ENCODE measurements at places on chromosomes 4 and X. TPM values are rescaled to one million over a fixed set of nuclear protein-coding genes. Genes with fewer than 3 reads are reported as not detected.

GRCh38 chr4:185656467-185656931 is 121.2 kb upstream of the PDLIM3 start:
- H3K36me3 ChIP-seq = no peaks in the 10 kb centered on the region
- H3K27me3 ChIP-seq = peaks cover 28% of the 10 kb centered on the region
- no peak overlapping the region for H3K27ac ChIP-seq

- no peaks in the 10 kb centered on the region for H3K27me3 ChIP-seq
- H3K27ac ChIP-seq = no peak overlapping the region
- no peaks in the 10 kb centered on the region for H3K36me3 ChIP-seq
- no peak overlapping the region for H3K4me3 ChIP-seq
- no peaks in the 10 kb centered on the region for H3K4me1 ChIP-seq
Measured at GRCh38 chr4:28151314-28151713, 1290.7 kb downstream of the STIM2 start.

GRCh38 chr4:45082101-45082500 is 355.7 kb upstream of the GNPDA2 start:
- no peak for DNase-seq
- H3K36me3 ChIP-seq = no peaks in the 10 kb centered on the region
- no peak overlapping the region for H3K27ac ChIP-seq
- H3K4me1 ChIP-seq = no peaks in the 10 kb centered on the region

- H3K27me3 ChIP-seq = no peaks in the 10 kb centered on the region
- H3K4me1 ChIP-seq = no peaks in the 10 kb centered on the region
- H3K27ac ChIP-seq = no peak overlapping the region
Measured at GRCh38 chr4:18435781-18436180, 414.2 kb upstream of the LCORL start.

DNA sequence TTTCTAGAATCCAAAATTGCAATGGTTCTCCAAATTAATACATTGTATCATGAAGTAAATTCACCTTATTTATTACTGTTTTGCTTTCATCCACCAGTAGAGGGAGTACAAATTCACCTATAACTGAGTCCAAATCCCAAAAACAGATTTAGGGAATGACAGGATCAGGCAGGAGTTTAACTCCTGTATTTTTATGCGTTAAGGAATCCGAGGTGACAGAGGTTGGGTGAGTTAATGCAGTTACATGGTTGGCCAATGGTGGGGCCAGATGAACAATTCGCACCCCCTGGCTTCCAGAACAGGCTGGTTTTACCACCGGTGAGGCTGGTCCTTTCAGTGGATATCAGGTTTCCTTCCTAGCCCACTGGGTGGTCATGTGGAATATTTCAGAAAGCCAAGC is 82.4 kb downstream of the MTNR1A start:
- no peak overlapping the region for H3K4me3 ChIP-seq
- H3K4me1 ChIP-seq = peaks cover 3% of the 10 kb centered on the region
- H3K27me3 ChIP-seq = peaks cover 16% of the 10 kb centered on the region
- H3K36me3 ChIP-seq = no peaks in the 10 kb centered on the region
- no peak overlapping the region for H3K27ac ChIP-seq

- H3K36me3 ChIP-seq = no peaks in the 10 kb centered on the region
- H3K4me3 ChIP-seq = no peak overlapping the region
- no peaks in the 10 kb centered on the region for H3K27me3 ChIP-seq
- H3K4me1 ChIP-seq = peaks cover 11% of the 10 kb centered on the region
- no peak for DNase-seq
- no peak overlapping the region for H3K27ac ChIP-seq
Measured at GRCh38 chr4:38149472-38149996, 189.3 kb downstream of the PTTG2 start.

GRCh38 chr4:169567916-169568315 is 44.5 kb downstream of the NEK1 start:
- H3K4me3 ChIP-seq = no peak overlapping the region
- no peaks in the 10 kb centered on the region for H3K27me3 ChIP-seq
- H3K27ac ChIP-seq = no peak overlapping the region
- peaks cover 5% of the 10 kb centered on the region for H3K4me1 ChIP-seq
- peaks cover 5% of the 10 kb centered on the region for H3K36me3 ChIP-seq

DNA sequence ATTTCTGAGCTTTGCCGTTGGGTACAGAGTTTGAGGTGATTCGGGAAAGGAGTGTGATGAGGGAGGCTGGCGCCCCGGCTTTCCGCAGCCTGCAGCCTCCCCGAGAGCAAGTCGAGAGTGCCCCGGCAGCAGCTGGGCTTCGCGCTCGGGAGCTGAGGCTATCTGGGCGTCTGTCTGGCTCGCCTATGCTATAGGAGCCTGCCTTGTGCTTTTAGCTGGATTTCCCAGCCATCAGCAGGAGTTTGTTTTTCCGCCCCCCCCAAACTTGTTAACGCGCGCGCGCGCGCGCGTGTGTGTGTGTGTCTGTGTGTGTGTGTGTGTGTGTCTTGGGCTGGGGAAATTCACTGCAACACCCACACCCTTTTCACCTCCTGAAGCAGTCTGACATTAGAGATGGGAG is 765 bp upstream of the DGKK start:
- no peak for DNase-seq
- H3K27ac ChIP-seq = no peak overlapping the region
- H3K4me1 ChIP-seq = peaks cover 7% of the 10 kb centered on the region

GRCh38 chrX:18666614-18667013 is 5.3 kb downstream of the RS1 start:
- H3K4me3 ChIP-seq = no peak overlapping the region
- peaks cover 5% of the 10 kb centered on the region for H3K27me3 ChIP-seq
- H3K4me1 ChIP-seq = peaks cover 7% of the 10 kb centered on the region
- H3K36me3 ChIP-seq = no peaks in the 10 kb centered on the region
- no peak for DNase-seq

GRCh38 chr4:54067166-54067565 is 2.8 kb upstream of the CHIC2 start:
- no peak overlapping the region for H3K4me3 ChIP-seq
- no peaks in the 10 kb centered on the region for H3K27me3 ChIP-seq
- DNase-seq = no peak
- no peaks in the 10 kb centered on the region for H3K36me3 ChIP-seq
- peaks cover 17% of the 10 kb centered on the region for H3K4me1 ChIP-seq

GRCh38 chr4:119261986-119262385 is 49.5 kb downstream of the USP53 start:
- no peaks in the 10 kb centered on the region for H3K27me3 ChIP-seq
- no peak for DNase-seq
- H3K36me3 ChIP-seq = peaks cover 6% of the 10 kb centered on the region
- no peaks in the 10 kb centered on the region for H3K4me1 ChIP-seq
- H3K27ac ChIP-seq = no peak overlapping the region

DNA sequence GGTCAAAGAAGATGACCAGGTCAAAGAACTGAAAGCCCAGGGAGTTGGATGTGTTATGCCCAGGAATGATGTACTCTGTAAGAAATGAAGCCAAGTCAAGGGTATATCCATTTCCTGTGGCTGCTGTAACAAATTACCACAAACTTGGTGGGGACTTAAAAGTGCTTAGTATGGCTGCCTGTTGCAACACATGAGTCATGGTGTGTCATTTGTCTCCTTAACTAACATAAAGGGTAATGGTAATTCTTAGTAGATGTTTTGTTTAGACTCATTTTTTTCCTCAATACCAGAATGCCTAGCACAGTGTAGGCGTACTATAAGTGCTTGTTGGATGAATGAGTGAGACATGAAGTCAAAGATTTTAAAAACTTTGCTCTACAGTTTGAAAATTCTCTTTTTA is 45.7 kb downstream of the SYTL5 start:
- H3K27me3 ChIP-seq = no peaks in the 10 kb centered on the region
- no peak for DNase-seq
- H3K27ac ChIP-seq = no peak overlapping the region
- no peaks in the 10 kb centered on the region for H3K4me1 ChIP-seq
- no peaks in the 10 kb centered on the region for H3K36me3 ChIP-seq
- H3K4me3 ChIP-seq = no peak overlapping the region

GRCh38 chr4:151206241-151207005 is 70.5 kb upstream of the PRSS48 start:
- no peaks in the 10 kb centered on the region for H3K36me3 ChIP-seq
- H3K27ac ChIP-seq = no peak overlapping the region
- peaks cover 2% of the 10 kb centered on the region for H3K4me1 ChIP-seq
- no peak for DNase-seq
- no peak overlapping the region for H3K4me3 ChIP-seq
- no peaks in the 10 kb centered on the region for H3K27me3 ChIP-seq

DNA sequence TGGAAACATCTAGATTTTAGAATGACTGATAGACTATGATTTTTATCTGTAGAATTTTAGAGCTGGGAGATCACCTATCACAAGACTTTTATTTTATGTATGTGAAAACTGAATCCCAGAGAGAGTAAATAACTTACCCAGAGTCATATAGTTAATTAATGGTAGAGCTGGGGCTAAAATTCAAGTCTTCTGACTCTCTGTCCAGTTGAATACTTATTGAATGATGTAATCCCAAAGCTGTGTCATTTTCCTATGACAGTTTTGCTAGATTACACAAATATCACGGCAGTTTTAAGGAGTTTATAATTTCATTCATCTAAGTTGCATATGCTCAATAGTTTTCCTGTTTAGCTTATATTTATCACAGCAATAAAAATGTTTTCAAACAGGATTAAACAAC is 6.7 kb downstream of the NRK start:
- H3K4me3 ChIP-seq = no peak overlapping the region
- no peaks in the 10 kb centered on the region for H3K27me3 ChIP-seq
- H3K4me1 ChIP-seq = no peaks in the 10 kb centered on the region
- no peak for DNase-seq
- no peak overlapping the region for H3K27ac ChIP-seq
- H3K36me3 ChIP-seq = no peaks in the 10 kb centered on the region

DNA sequence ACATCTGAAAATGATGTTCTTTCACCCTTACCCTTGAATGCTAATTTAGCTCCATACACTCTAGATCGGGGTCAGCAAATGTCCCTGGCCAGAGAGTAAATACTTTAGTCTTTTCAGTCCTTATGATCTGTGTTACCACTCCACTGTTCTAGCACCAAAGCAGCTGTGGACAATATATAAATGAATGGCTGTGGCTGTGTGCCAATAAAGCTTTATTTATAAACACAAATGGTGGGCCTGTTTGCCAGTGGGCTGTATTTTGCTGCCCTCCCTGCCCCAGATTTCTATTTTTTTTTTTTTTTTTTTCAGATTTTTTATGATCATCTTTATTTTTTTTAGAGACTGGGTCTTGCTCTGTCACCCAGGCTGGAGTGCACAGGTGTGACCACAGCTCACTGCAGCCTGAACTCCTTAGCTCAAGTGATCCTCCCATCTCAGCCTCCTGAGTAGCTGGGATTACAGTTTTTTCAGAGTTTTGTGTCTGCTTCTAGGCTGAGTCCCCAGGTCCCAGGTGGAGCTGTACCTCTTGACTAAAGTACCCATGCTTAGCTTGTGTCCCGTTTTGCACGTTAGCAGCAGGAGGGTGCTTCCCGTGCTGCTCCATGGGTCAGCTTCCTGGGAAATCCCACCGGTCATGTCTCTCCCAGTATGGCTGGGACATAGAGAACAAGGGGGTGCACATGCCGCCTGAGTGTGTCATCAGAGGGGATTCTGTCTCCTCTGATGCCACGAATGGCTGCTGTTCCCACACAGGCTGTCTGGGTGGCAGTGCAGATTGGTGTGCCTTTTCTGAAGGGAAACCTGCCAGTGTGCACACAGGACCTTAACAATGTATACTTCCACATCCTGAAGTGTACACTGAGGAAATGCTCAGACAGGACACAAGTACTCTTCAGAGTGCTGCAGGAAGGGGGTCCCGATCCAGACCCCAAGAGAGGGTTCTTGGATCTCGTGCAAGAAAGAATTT is 16.0 kb upstream of the GRPEL1 start:
- peaks cover 44% of the 10 kb centered on the region for H3K27me3 ChIP-seq
- H3K4me3 ChIP-seq = no peak overlapping the region
- peaks cover 4% of the 10 kb centered on the region for H3K36me3 ChIP-seq
- peaks cover 2% of the 10 kb centered on the region for H3K4me1 ChIP-seq
- H3K27ac ChIP-seq = no peak overlapping the region

GRCh38 chr4:176187624-176188023 is 7.8 kb downstream of the SPATA4 start:
- DNase-seq = no peak
- H3K4me3 ChIP-seq = no peak overlapping the region
- no peaks in the 10 kb centered on the region for H3K4me1 ChIP-seq
- peaks cover 5% of the 10 kb centered on the region for H3K36me3 ChIP-seq
- peaks cover 60% of the 10 kb centered on the region for H3K27me3 ChIP-seq

- H3K4me1 ChIP-seq = no peaks in the 10 kb centered on the region
- DNase-seq = no peak
- H3K27me3 ChIP-seq = no peaks in the 10 kb centered on the region
- no peaks in the 10 kb centered on the region for H3K36me3 ChIP-seq
- H3K4me3 ChIP-seq = no peak overlapping the region
- no peak overlapping the region for H3K27ac ChIP-seq
Measured at GRCh38 chrX:151983186-151983585, 8.7 kb upstream of the GABRE start.

GRCh38 chrX:40392599-40392998 is 188.2 kb upstream of the ATP6AP2 start:
- H3K4me3 ChIP-seq = no peak overlapping the region
- no peaks in the 10 kb centered on the region for H3K36me3 ChIP-seq
- no peaks in the 10 kb centered on the region for H3K27me3 ChIP-seq

DNA sequence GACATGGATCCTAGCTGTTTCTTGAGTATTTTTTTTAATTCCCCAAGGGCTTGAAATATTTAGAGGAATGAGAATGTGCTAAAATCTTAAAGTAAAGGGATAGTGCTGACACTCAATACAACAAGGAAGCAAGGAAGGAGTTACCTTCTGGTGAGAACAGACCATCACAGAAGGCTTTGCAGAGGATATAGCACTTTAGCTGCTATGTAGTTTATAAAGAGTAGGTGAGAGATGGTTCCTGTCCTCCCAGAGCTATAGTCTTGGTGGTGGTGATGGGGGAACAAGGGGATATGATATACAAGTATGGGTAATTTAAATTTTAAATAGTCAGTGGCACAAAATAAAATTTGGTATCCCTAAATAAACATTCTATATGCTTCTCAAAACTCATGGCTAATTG is 47.6 kb downstream of the MTHFD2L start:
- peaks cover 3% of the 10 kb centered on the region for H3K4me1 ChIP-seq
- H3K36me3 ChIP-seq = no peaks in the 10 kb centered on the region
- no peak for DNase-seq
- H3K4me3 ChIP-seq = no peak overlapping the region
- no peaks in the 10 kb centered on the region for H3K27me3 ChIP-seq
- no peak overlapping the region for H3K27ac ChIP-seq

GRCh38 chr4:41540687-41541086 is 2.7 kb downstream of the LIMCH1 start:
- no peak overlapping the region for H3K27ac ChIP-seq
- H3K4me1 ChIP-seq = no peaks in the 10 kb centered on the region
- H3K36me3 ChIP-seq = no peaks in the 10 kb centered on the region
- no peak for DNase-seq
- no peak overlapping the region for H3K4me3 ChIP-seq

DNA sequence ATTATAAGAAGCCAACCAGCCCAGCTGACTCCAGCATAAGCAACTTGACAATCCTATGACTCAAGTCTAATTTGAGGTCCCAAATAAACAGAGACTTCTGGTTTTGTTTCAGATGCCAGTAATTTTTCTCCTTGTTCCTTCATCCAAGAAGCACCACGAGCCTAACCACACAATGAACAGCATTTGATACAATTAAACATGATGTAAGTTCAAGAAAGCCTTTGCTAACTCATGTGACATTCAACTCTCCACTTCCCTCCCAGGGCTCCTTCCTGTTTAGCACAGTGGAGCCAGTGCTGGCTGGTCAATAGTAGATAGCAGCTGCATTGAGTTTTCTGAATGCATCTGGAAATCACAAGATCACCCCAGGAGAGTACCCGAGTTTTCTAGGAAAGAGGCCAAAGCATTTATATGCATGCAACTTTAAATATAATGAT is 206.3 kb downstream of the ARHGAP24 start:
- H3K27ac ChIP-seq = no peak overlapping the region
- no peaks in the 10 kb centered on the region for H3K4me1 ChIP-seq
- no peaks in the 10 kb centered on the region for H3K27me3 ChIP-seq
- H3K4me3 ChIP-seq = no peak overlapping the region

Gene AREG
- 17.3 TPM for total RNA-seq

Gene S100G
- total RNA-seq = not detected

Gene ZGRF1
- total RNA-seq = 6.5 TPM

Gene GJB1
- total RNA-seq = not detected

Gene LEF1
- total RNA-seq = 236 TPM

Gene GPR50
- total RNA-seq = not detected
